Cardiac septum (tissue), 1 donor: ENCODE measurements at places on chromosomes 6 and 20. TPM values are rescaled to one million over a fixed set of nuclear protein-coding genes. Genes with fewer than 3 reads are reported as not detected.

PPP1R16B gene
- 1.7 TPM for total RNA-seq

DNAH8 gene
- total RNA-seq: 0.03 TPM

PTK7 gene
- 2.7 TPM for total RNA-seq

BEND6 gene
- total RNA-seq: 1.5 TPM

PRPH2 gene
- total RNA-seq: 0.70 TPM

RAMACL gene
- total RNA-seq: 1.4 TPM

JPH2 gene
- 182 TPM for total RNA-seq

HLA-DPB1 gene
- 32.8 TPM for total RNA-seq

ZSCAN12 gene
- 3.1 TPM for total RNA-seq

ANKRD6 gene
- 6.5 TPM for total RNA-seq

- DNase-seq: no peak
These were observed 67.7 kb downstream of the TMEM244 start for GRCh38 chr6:129793447-129793846.

DNA sequence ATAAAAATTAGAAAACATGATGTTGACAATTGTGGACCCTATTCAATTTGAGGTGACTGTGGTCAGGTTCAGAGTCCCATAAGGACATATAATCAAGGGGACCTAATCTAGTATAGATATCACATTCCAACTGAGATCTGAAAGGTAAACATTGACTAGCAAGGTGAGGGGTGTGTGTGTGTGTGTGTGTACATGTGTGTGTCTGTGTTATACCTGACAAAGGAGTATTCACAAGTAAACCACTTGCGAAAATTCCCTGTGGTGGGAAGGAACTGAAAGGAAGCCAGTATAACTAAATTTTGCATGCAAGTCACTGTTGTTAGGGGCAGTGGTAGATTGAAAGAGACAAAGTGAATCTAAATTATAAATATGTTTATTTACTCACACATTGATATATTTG lies 723.7 kb downstream of the COL12A1 start:
- DNase-seq: no peak

GRCh38 chr6:125867483-125867942 lies 76.8 kb downstream of the NCOA7 start:
- no peak for DNase-seq

- no peak for DNase-seq
These were observed 21.6 kb downstream of the UQCC2 start for GRCh38 chr6:33689879-33690278.

DNA sequence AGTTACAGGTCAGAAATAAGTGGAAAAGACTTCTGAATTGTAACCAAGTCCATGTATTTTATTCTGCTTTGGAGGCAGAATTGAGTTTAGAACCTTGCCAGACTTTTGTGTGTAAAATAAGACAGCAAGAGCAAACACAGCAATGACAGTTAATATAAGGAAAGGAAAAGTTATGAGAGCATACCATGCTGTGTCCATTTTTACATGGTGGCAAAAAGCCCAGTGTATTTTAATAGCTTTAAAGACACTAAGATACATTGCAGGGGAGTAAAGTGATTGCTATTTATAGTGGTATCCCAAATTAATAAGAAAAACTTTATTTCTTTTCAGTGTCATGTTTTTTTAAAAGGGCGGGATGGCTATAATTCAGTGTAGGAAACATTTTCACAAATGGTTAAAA lies 45.2 kb downstream of the CDC5L start:
- no peak for DNase-seq

DNA sequence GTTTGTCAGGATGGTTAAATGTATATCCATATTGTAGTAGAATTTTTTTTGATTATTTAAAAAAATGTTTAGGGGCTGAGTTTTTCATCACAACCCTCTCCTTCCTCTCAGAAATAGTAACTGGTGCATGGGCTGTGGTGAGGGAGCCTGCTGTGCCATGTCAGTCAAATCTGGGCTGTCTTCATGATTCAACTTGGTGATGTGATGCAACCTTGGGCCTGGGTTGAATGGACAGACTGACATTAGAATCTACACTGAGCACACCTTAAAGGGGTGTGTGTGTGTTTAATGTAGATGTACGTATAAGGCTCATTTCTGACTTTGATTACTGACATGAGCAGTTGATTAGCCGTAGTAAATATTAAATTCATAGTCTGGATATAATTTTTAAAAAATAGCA lies 3.7 kb downstream of the TJAP1 start:
- no peak for DNase-seq

DNA sequence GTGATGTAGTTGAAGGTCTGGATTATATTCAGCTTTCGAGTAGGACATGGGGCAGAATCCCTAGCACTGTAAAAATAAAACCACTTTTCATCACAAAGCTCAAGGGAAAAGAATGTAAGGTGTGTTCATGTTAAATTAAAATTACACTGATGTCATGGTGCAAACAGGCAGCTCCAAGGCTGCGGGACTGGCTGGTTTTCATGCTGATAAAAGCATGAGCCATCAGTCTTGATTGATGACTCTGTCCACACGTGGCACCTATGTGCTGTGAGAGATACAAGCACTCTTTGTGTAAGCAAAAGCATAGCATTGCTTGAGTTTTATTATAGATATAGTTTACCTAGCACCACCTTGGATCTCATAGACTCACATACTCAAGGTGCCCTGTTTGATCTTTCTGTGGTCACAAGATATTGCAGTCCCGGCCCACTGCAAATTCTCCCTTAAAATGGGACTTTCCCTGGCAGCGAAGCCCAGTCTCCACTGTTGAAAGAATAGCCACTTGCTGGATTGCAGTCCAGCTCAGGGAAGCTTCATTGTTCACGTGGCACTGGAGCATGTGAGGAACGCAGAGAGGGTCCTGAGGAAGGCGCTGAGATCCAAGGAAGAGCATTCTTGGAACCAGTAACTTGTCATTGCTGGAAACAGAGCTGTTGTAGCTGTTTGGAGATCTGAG lies 90.6 kb downstream of the TIAM2 start:
- DNase-seq: no peak

GRCh38 chr6:27795697-27796494 lies 116.3 kb downstream of the OR2B2 start:
- DNase-seq: no peak

GRCh38 chr6:84222426-84222825 lies 5.0 kb downstream of the CEP162 start:
- DNase-seq: no peak

- DNase-seq: no peak
These were observed 51.1 kb downstream of the FAM83B start for GRCh38 chr6:54897462-54898189.

- DNase-seq: no peak
These were observed 30.1 kb downstream of the LAMA5 start for GRCh38 chr20:62336775-62337557.

DNA sequence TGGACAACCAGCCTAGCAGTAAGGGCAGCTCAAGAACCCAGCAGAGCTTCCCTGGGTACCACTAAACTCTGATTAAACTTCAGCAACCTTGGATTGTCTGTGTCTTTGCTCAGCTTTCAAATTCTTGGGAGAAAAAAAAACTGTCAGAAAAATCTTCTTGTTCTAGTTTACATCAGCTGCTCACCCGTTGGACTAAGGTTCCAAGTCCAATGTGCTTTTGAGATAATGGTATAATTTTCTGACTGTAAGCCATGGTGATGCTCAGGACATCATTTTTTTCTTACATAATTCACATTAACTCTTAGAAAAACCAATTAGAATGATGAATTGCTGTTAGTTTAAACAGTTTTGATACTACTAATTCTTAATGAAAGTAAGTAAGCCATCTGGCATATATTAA lies 145.8 kb downstream of the COL9A1 start:
- DNase-seq: no peak

GRCh38 chr6:90584636-90585255 lies 2.1 kb downstream of the MAP3K7 start:
- DNase-seq: no peak

- no peak for DNase-seq
These were observed 15.9 kb upstream of the ITPR3 start for GRCh38 chr6:33604941-33605854.

DNA sequence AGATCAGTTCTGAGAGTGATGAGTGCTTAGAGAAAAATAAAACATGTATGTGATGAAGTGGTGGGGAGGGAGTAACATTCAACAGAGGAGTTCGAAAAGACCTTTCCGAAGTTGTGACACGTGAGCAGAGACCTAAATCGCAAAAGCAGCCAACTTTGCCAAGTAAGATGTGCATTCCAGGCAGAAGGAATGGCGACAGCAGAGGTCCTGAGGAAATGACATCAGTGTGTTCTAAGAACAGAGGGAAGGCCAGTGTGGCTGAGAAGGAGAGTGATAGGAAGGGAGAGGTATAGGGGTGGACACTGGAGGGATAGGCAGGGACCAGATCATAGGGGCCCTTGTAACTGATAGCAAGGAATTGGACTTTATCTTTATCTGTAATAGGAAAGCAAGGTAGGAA lies 51.3 kb downstream of the ADAT2 start:
- no peak for DNase-seq

DNA sequence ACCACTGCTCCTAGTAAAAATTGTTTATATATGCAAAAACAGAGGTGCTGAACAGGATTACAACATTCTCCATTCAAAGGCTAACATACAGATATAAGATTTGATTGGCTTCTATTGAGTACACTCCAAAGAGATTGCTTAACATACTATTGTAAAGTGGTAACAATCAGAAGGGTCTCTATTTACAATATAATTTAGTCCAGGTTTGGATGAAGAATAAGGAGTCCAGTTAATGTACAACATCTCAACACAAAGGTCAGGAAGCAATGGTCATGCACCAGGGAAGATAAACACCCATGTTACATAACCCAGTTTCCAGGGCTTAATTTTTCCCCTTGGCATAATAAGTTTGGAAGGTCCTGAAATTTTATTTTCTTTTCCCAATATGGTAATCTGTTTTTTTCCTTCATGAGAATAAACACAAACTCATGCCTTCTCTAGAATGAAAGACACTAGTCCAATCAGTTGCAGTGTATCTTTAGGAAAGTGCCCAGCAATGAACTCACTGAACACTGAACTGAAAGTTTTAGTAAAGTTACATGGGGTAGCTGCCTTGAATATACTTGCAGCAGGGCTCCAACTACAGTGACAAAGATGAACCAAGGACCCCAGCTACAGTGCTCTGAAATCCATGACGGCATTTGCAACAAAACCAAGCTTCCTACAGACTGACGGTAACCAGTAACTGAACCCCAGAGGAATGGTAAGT lies 255.3 kb upstream of the GJE1 start:
- no peak for DNase-seq

DNA sequence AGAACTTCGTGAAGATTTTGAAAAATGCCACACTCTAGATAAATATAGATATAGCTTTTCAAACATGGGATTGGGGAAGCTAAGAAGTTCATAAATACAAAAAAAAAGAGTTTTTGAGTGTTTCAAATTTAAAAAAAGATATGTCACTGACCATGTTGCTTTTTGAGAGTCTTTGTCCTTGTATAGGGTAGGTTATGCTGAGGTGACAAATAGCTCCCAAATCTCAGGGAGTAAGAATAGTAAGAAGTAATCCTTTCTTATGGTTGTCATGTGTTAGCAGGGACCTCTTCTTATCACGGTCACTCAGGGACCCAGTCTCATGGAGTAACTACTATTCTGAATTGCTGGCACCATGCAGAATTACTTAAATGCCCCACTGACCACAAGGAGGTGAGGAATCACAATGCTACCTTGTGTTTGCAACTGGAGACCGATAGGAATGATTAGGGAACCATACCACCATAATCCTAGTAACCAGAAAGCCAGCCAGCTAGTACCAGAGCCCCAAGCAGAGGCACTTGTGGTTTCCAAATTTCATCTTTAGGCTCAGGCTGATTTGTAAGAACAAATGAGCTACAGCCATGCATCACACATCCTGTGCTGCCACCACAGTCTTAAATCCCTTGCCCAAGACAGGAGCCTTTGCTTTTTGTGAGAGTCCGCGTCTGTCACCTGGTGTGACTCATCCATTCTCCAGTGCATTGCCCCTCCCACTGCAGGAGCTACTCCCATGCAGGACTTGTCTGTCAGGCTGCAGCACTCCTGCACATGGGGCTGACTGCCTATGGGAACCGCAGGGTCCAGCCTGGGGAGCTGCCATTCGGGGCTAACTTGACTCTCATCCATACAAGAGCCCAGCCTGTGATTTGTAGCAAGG lies 42.4 kb upstream of the ADGRF4 start:
- DNase-seq: no peak

DNA sequence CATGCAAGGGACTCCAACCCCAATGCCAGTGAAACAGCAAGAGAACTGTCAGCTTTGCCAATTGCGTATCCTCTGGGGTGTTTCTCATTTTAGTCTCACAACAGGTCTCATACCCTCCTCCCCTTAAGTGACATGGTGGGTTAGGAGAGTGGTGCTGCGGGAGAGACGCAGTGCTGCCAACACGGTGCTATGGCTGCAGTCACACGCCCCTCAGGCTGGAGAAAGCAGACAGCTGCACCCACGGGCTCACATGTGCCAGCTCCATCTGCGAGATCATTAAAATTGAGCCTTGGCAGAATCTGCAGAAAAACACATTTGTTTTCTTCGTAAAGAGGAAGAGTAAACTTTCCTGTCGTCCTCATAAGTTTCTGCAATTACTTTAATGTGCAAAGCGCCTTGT lies 114.7 kb downstream of the ANKRD60 start:
- no peak for DNase-seq

DNA sequence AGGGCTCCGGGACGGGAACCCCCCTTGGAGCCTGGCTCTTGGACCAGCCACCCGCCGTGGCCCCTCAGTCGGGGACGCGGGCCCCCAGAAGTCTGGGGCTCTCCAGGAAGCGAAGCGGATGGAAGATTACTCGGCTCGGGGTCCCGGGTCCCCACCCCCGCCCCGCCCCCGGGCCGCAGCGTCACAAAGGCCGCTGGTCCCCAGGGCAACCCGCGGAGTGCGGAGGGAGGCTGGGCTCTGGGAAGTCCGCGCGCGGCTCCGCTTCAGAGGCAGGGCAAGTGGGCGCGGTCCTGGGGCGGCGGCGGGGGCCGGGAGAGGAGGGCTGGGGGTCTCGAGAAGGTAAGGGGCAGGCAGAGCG lies at the start of gene FNDC11:
FNDC11 (plus strand) TSS at position 227 of the 358 bp plus-strand sequence. CDS start 1,505 bp downstream, outside the sequence.
- DNase-seq: no peak

GRCh38 chr20:32972181-32973076 lies 31.8 kb downstream of the SUN5 start:
- no peak for DNase-seq

GRCh38 chr6:89454300-89454699 lies 21.3 kb downstream of the ANKRD6 start:
- no peak for DNase-seq

DNA sequence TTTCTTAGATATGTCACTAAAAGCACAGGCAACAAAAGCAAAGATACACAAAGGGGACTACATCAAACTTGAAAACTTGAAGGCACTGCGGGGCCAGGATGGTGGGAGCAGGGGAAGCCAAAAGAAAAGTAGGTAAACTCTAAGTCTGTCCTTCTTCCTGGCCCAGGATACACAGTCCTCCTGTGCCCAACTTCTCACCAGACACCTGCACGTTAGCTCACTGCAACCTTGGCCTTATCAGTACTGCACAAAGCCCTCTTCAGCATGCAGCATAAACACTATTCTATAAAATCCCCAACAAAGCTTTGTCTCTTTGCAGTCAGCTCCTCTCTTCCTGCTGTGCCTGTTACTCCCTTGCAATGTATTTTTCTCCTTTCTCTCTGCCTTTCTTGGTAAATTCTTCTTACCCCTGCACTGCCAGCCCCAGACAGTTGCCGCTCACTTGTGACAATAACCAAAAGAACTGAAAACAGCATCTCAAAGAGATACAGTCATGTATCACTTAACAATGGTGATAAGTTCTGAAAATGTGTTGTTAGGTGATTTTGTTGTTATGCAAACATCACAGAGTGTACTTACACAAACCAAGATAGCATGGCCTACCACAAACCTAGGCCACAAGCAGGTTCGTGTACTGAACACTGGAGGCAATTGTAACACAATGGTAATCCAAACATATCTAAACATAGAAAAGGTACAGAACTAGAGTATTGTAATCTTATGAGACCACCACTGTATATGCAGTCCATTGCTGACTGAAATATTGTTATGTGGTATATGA lies 51.2 kb downstream of the NINL start:
- DNase-seq: no peak
